ENCODE measurements at places on chromosomes 16 and 17. TPM values are rescaled to one million over a fixed set of nuclear protein-coding genes. Genes with fewer than 3 reads are reported as not detected.

CFAP52 gene
- total RNA-seq: not detected

DHRS7C gene
- not detected for total RNA-seq

TERB1 gene
- 0.11 TPM for total RNA-seq

GNGT2 gene
- total RNA-seq: 2.4 TPM

KRT32 gene
- total RNA-seq: not detected

KRTAP9-2 gene
- total RNA-seq: not detected

NPIPA7 gene
- total RNA-seq: 8.3 TPM

TP53TG3B gene
- not detected for total RNA-seq

KRTAP4-1 gene
- total RNA-seq: not detected

GPR142 gene
- total RNA-seq: not detected

PYY gene
- not detected for total RNA-seq

ZP2 gene
- not detected for total RNA-seq

ADAD2 gene
- 0.59 TPM for total RNA-seq

Measured in CD4-positive, alpha-beta T cell (primary cell).